ENCODE measurements at places on chromosomes 5 and 9.

DNA sequence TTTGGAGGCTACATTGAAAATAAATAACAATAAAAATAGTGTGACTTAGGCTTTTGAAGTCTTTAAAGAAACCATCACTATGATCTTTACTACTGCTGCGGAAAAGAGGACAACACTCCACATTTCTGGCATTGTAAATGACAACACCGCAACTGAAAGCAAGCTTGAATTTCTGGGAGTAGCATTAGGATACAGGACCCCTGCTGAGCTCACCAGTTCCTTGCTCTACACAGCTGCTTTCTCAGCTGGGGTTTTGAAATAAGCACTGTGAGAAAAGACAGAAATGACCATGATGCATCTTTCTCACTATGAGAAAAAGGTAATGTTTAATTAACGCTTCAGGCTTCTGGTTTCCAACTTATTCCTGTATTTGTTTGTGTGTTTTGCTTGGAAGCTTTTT is 168.0 kb downstream of the TAF11L14 start:
- peak; percentile 30 for DNase-seq

GRCh38 chr9:133739408-133740280 is 1.5 kb upstream of the SARDH start:
- DNase-seq, result no peak

GRCh38 chr9:84879631-84880030 is 210.1 kb downstream of the NTRK2 start:
- DNase-seq, result no peak

GRCh38 chr5:107199756-107200155 is 471.0 kb downstream of the EFNA5 start:
- DNase-seq, result no peak

- no peak for DNase-seq
Observed at GRCh38 chr5:172664681-172665541, 23.8 kb downstream of the NEURL1B start.

- DNase-seq, result no peak
Observed at GRCh38 chr5:158802941-158803341, 296.8 kb downstream of the EBF1 start.

GRCh38 chr9:89278997-89279739 is 31.8 kb upstream of the CKS2 start:
- DNase-seq, result peak; percentile 8

DNA sequence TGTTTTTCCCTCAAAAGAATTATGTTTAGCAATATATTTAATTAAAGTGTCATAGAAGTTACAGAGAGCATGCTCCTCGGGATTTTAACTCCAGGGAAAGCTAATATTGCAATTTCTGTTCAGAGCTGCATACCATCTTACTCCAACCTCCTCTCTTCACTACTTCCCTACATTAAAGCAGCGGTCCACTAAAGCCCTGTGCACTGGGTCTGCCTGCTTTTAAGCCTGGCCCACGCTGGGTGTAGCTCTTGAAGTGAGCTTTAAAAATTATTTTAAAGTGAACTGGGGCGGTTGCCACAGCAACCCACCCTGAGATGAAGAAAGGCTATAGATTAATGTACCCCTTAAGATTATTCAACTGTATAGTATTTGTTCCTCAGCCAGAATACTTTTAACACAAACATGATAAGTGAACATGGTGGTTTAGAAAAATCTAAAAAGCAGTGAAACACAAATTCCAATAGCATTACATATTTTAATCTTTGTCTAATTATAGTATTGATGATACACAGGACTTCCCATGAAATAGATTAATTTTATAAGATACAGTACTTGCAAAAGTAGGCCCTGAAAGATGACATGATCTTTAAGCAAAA is 3.9 kb upstream of the MEF2C start:
- no peak for DNase-seq

- no peak for DNase-seq
Observed at GRCh38 chr9:36781533-36781932, 208.8 kb downstream of the MELK start.

DNA sequence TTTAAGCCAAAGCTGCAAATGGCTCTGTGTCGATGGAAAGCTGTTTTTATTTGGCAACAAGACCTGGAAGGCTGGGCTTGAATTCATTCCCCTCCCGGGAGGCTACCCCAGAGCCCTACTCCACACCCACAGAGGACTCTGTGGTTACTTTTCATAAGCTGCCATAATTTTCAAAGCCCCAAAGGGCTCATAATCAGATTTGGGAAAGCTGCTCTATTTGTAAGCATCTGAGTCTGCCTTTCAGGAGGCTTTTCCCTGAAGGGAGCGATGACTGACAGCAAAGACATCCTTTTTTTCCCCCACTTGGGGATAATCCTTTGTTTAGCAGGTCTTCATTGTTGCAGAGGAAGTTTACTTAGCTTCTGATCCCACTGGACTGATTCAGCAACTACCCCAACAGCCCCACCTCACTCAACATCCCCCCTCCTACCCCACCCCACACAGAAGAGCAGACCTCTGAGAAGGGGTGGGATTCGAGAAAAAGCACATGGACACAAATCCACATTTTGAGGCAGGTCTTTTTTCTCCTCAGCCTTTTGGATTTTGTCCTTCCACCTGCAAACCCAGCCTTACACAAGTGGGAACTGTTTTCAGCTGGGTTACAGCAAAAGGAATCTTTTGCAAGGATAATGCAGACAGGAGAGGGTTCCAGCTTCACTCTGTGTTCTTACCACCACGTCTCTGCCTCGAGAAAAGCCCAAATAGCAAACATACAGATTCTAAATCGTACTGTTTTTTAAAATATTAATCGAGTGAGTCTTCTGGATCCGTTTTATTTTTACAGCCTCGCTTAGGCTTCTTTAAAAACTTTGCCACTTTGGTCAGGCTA is 244.4 kb upstream of the TUT7 start:
- DNase-seq, result no peak

DNA sequence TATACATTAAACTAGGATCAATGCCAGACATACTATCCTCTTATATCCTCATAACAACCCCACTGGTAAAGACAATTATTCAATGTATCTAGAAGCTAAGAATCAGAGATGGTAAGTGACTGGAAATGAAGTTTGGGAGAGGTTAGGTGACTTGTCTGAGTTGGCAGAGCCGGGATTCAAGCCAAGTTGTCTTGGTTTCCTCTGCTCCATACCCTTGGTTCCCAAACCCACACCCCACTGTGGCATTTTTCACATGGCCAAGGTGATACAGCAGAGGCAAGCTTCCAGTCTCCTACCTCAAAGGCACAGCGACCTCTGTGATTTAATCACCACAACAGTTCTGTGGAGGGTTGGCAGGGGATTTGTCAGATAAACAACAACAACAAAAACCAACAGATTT is 34.7 kb upstream of the ADRB2 start:
- DNase-seq, result no peak

DNA sequence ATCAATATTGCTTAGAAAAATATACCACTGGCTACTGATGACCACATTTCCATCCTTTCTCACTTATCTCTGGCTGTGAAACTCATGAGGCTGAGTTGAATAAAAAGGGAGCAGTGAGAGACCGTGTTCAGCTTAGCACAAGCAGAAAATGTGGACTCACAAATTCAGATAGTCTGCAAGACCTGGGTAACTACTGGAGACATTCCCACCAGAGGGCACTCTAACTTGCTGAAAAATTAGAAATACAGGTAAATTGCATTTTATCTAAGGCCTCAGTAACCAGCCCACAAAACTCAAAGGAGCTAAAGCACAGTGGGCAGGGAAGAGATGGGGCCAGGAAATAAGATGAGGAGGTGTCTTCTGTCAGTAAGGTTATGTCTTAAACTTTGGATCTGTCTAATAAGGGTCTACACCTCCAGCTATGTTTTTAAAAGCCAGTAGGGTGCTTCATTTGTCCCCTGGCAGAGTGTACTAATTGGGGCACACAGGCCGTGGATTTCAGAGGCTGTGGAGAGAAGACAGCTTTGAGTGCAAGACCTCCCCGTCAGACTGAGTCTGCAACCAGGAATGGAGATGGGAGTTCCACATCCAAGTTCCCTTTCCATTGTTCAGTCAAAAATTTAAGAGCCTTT is 8.7 kb upstream of the NDUFB6 start:
- DNase-seq, result peak; percentile 24

GRCh38 chr5:156476678-156477077 is 149.7 kb downstream of the SGCD start:
- DNase-seq, result no peak

DNA sequence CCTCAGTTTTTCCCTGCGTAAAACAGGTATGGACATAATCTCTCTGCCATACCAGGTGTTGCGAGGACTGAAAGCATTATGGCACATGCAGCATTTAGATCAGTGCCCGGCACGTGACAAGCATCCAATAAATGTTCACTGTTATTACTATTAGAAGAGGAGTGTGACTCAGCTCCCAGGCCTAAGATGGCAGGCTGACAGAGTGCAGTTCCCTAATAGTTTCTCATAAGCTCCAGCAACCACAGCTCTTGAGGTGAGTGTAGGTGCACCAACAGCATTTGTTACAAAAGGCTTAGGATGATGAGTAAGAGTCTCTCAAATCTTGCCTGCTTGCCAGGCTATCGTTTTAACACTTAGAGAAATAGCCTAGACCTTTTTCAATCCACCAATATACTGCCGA is 28.9 kb upstream of the GLIS3 start:
- DNase-seq, result no peak

DNA sequence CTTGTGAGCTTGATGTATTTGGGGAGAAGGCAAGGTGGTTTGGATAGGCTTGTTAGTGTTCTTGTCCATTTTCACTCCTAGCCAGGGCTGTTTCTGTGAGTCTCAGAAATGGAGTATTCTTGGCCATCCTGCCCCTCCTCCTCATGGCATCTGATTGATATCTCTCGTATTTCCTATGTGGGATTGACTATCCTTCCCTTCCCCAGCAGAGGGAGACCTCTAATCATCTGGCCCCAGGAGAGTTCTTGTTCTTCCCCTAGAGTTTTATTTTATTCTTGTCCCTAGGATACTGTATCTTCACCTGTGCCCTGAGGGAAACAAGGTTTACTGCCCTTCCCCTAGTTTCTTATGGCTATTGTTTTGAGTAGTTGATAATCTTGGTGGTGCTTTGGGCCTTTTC is 114.4 kb downstream of the VPS13A start:
- no peak for DNase-seq

DNA sequence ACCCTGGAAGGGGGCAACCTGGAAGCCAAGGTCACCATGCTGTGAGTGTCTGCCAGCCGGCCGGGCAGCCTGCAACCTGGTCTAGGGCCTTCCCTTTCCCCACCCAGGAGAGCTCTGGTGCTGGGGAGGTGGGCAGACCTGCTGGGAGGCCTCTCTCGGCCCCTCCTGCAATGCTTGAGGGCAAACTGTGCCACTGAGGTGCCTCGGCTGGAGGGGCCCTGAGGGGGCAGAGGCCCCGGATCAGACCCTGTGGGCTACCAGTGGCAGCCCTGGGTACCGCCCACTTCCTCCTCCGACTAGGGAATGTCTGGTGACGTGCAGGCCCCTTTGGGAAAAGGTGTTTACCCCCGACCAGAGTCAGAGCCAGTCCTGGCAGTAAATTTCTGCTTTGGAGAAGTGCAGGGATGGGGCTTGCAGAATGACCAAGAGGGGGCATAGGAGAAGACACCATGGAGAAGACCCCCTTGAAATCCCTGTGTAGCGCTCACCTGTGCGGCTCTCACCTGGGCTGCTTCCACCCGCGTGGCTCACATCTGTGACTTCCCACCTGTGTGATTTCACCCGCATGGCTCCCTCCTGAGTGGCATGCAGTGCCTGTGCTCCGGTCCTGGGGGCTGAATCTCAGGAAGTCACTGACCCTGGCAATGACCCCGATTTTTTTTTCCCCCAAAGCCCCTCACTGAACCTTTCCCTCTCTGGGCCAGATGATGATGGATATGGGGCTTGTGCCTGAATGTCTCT is 1.1 kb downstream of the LCN1 start:
- no peak for DNase-seq

- no peak for DNase-seq
Observed at GRCh38 chr9:3348169-3348568, 177.6 kb downstream of the RFX3 start.

DNA sequence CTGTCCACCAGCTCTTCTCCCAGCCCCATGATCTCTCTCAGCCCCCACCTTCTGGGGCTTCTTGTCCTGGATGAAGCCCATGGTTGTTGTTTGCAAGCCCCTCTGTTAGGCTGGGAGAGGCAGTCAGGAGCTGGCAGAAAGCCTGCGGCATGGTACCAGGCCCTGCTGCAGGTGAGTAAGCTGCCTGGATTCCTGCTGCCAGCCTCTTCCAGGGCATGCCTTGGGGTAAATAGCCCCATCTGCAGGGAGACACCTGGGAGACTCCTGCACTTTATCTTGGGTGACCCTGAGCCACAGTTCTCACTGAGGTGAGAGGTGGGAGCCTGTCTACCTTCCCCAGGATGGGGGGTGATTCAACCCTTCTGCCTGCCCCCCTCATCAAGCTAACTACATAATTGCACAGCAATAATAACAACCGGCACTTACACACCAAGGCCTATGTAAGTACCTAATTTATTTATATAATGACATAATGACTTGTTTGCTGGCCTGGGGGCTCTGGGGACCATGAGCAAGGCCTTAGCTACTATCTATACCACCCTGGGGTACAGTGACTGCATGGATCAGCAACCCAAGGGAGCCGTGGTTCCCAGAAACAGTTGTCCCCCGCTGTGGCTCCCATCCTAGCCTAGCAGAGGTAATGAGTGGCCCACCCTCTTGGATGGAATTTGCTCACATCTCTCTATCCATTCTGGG is 116.0 kb downstream of the PSD2 start:
- no peak for DNase-seq

- DNase-seq, result no peak
Observed at GRCh38 chr5:52725065-52725746, 62.5 kb upstream of the ITGA1 start.

- DNase-seq, result no peak
Observed at GRCh38 chr9:136690104-136690805, 3.0 kb upstream of the AGPAT2 start.

DNA sequence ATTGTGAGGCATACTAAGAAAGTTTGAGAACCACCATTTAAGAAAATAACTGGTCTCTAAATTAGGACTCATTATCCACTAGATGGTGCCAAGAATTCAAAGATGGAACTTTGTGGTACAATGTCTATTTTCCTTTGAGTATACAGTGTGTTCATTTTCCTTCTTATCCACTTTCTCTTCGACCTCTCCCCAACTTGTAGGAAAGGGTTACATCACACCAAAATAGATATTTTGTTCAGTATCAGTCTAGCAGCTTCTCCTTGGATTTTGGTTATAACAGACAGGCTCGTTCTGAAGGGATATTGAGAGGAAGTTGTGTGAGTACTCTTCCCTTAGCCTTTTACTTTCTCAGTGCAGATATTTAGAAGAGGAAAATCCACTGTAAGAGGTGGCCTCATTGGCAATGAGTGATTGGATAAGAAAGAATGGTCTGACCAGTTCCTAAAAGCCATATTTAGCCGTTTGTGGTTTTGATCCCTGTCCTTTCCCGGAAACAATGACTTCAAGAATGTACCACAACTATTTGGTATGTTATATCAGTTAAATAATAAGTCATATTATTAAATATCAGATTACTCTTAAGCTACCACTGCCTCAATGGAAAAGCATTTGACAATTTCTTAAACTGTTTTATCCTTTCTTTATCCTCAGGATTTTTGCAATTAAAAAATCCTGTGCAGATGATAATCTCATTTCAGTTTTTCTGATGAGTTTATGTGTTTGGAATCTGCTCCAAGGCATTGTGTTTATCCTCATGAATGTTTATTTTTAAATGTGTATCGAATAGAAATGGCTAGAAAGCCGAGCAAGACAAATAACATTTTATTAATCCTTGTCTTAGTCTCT is 69.0 kb upstream of the GRAMD2B start:
- DNase-seq, result no peak
